ENCODE measurements at places on chromosomes 12 and 14. TPM values are rescaled to one million over a fixed set of nuclear protein-coding genes. Genes with fewer than 3 reads are reported as not detected.

RNASE3 gene
- not detected for total RNA-seq

SOX5 gene
- 86.2 TPM for total RNA-seq

GZMH gene
- total RNA-seq = not detected

PLEKHD1 gene
- under 0.01 TPM for total RNA-seq

LRTM2 gene
- total RNA-seq = not detected

TBX3 gene
- 4.5 TPM for total RNA-seq

GYS2 gene
- total RNA-seq = not detected

RIN3 gene
- 9.7 TPM for total RNA-seq

BLOC1S1 gene
- total RNA-seq = 75.5 TPM

LPAR5 gene
- not detected for total RNA-seq

PDZRN4 gene
- 0.13 TPM for total RNA-seq

ESPL1 gene
- 3.7 TPM for total RNA-seq

PPM1H gene
- total RNA-seq = 17.8 TPM

BICDL1 gene
- not detected for total RNA-seq
